ENCODE measurements at places on chromosomes 4 and X.

DNA sequence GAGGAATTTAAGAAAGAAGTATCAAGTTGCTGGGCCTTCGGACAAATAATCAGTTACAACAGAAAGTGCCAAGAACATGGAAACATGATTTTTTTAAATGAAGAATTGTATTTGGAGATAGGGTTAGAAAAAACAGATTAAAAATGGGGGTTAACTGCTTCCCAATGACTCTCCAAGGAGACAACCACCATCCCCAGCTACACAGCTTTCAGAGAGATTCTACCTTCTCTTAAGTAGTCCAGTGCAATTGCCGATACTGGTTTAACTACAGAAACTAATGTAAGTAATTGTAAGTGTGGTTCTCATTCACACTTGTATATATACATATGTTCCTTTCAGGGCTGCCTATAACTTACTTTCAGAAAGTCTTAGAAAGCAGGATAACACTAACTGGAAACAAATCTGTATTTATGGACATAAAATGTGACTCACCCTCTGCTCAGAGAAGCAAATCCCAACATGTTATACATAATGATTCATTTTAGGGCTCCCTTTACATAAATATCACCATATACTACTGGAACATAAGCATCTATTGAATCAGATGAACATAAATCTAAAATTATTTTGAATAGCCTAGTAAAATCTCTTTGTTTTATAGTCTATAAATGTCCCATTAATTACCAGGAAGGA lies 248.9 kb upstream of the UGT8 start:
- no peak for DNase-seq

DNA sequence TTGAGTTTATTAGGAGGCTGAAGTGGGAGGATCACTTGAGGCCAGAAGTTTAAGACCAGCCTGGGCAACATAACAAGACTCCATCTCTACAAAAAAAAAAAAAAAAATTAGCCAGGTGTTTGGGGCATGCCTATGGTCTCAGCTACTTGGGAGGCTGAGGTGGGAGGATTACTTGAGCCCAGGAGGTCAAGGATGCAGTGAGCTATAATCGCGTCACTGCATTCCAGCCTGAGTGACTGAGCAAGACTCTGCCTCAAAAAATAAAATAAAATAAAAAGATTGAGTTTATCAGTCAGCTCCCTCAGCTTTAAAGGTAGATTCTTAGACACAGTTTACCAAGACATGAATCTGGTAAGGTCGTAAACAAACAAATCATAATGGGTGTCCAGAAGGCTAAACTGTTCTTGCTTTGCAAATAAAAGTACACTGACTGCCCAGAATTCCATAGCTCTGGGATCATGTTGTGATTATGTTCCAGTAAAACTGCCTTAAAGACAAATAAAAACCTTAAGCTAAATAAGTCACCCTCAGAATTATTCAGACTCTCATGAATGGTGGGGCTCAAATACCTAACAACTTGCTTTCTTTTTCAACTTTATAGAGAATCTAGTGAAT lies 18.7 kb downstream of the APOO start:
- DNase-seq: no peak

DNA sequence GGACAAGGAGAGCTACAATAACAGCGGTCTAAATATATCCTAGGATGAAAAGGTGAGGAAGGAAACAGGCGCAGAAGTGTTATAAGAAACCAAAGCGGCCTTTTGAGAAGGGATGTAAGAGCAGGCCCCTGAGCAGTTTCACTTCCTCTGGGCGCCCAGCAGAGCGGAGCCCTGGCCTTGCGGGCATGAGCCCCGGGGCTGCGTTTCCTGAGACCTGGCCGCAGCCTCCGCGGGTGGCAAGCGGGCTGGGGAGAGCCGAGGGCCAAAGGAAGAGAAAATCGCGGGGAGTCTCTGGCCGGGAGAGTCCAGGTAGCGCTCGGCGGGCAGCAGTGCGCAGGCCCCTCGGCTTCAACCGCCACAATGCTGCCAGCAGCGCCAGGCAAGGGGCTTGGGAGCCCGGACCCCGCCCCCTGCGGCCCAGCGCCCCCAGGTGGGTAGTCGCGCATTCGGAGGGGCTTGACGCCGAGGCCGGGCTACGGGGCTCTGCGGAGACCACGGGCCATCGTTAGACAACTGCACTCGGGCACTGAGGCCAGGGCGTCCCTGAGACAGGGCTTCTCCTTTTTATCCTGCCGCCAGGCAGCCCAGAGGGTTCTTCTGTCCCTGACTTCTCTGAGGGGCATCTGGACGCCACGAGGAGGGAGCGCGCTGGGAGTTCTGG lies at the start of gene BANK1:
Gene BANK1, plus strand, starts transcription at position 210 of the 661 bp plus-strand sequence. Its CDS starts 151 bp downstream, at position 361.
- DNase-seq: no peak

DNA sequence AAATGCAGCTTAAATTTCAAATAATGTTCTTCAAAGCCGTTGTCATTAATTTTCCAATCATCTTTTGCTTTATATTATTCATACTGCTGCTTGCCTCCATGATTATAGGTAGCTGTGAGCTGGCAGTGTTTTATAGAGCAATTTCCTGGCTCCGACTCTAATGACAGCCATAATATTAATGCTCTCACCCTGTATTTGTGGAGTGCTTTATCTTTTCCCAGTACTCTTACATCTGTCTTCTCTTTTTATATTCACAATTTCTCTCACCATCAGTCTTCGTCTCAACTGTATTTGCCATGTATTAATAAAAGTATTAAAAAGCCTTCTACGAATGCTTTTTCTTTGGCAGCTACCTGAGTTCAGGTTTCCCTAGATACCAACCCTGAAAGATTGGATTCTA lies 21.0 kb downstream of the ATXN3L start:
- no peak for DNase-seq

GRCh38 chr4:7004331-7004730 lies 38.8 kb upstream of the TADA2B start:
- no peak for DNase-seq

GRCh38 chr4:121819216-121819965 lies 4.3 kb downstream of the CCNA2 start:
- no peak for DNase-seq

DNA sequence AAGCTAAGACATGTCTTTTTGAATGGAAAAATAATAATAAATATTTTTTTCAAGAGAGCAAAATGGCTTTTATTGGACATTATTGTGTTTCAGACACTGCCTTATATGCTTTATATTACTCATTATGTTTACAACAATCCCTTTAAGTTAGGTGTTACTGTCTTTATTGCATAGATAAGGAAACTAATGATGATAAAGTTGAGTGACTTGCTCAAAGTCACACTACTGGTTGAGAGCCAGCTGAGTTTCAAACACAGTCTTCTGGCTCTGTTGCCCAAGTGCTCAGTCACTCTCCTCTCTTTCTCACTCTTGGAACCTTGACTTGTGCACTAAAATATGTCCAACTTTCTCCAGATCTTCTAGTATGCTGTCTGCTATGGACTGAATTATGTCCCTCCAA lies 71.5 kb upstream of the SLC39A8 start:
- DNase-seq: no peak

GRCh38 chr4:77582711-77583110 lies 22.9 kb upstream of the CXCL13 start:
- no peak for DNase-seq

GRCh38 chr4:70196857-70197256 lies 1.3 kb downstream of the ODAM start:
- no peak for DNase-seq

DNA sequence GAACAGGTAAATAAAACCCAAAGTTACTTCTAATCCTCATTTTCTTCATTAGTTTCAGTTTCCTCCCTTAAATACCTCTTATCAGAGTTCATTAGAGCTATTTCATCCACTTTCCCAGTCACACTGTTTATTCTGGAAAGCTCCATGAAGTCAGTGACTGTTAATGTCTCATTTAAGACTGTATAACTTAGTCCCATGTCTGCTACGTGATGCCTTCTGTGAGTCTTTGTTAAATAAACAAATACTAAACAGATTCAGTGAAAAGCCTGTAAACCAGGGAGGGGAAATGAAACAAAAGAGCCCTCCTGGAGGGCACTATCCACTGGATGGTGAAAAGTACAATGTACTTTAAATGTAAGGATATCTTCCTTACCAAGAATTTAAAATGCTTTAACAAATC lies 24.7 kb downstream of the ACE2 start:
- DNase-seq: no peak

GRCh38 chr4:76090241-76090691 lies 15.8 kb downstream of the ART3 start:
- DNase-seq: no peak

DNA sequence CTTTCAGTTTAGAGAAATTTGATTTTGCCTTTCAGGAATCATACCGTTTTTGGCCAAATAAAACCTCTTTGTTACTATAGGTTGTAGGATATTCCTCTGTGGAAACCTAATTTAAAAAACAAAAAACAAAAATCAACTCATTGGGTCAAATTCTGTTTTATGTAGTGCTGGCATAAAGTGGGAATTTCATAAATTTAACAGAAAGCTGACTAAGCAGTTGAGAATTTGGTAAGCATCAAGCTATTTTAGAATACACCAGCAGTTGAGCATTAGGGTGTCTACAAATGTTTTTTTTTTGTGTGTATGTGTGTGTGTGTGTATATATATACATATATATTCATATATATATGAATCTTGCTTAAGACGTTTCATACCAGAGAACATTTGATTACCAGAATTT lies 47.4 kb downstream of the C4orf33 start:
- no peak for DNase-seq

- no peak for DNase-seq
Measured at GRCh38 chr4:14247767-14248166, 620.2 kb upstream of the BOD1L1 start.

GRCh38 chr4:17670423-17670822 lies 56.0 kb downstream of the MED28 start:
- no peak for DNase-seq

DNA sequence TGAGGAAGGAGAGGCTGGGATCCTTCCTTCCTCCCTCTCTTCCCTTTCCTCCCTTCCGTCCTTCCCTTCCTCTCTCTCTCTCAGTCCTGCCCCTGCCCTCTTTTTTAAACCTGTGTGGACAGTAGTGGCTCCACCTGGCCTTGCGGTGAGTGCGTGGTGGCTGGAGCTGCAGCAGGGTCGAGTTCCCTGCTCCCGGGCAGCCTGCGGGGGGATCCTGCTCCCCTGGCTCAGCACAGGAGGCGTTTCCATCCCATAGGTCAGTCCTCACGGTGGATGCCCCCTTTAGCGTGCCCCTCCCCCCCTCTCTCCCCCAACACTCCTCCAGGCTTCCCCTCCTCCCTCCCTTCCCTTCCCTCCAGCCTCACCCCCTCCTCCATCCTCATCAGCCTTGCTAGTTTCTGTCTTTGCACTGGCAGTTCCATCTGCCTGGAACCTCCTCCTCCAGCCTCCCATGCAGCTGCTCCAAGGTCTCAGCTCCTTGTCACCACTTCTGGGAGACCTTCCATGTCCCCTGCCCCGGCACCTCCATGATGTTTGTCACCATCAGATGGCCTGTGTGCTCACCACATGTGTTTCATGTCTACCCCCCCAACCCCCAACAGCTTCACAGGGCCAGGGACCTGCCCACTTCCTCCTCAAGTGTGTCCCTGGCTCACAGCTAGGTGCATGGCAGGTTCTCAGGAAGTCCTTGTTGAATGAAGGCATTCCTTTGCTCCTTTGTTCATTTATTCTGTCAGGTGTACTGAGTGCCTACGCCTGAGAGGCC lies 68.4 kb downstream of the PSAPL1 start:
- DNase-seq: no peak

DNA sequence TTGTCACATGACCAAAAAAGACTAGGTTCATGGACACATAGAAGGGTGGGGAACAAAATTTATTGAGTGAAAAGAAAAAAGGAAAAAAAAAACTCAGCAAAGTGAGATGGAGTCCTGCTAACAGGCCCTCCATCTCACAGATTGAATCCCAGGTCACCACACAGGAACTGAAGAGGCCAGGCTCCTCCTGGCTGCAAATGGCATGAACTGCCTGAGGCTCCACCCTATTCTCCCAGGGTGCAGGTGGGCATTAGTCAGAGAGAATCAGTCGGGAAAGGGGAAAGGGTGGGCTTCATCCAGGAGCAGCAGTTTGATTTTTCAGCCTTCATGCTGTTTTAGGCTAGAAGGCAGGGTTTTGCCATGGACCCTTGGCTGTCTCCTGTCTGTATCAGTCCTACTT lies 128.5 kb upstream of the GRID2 start:
- DNase-seq: no peak

DNA sequence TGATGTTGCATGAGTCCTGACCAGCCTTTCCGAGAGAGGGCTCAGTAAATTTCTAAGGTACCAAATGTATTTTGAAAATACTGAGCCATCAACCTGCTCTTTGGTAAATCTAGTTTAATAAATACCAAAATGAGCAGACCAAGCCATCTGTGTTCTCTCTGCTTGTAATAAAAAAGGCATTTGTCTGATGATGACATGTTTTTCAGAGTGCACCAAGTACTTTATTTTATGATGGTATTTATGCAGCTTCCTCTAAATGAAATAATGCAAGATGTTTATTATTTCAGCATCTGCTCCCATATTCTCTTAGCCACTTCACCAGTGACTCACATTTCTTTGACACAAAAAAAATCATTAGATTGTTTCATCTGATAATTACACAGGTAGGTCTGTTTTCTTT lies 700.5 kb downstream of the TRIML1 start:
- DNase-seq: no peak

DNA sequence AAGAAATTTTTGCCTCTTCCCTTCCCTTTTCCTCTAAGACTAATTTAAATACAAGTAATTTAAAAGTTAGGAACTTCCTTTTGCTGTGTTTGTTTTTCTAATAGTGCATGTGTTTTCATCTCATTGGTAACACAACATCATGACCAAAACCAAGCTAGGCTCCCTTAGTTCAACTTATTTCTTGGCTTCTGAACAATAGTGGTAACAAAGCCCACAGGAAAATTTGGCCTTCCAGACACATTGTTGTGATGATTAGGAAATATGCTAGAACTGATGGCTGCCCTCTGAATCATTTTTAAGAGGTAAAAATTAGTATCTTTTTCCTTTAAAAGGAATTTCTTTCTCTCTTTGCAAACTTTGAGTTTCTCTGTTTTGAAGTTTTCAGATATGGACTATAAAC lies 25.5 kb upstream of the TEC start:
- no peak for DNase-seq
